ENCODE measurements at places on chromosomes 11 and 22.

DNA sequence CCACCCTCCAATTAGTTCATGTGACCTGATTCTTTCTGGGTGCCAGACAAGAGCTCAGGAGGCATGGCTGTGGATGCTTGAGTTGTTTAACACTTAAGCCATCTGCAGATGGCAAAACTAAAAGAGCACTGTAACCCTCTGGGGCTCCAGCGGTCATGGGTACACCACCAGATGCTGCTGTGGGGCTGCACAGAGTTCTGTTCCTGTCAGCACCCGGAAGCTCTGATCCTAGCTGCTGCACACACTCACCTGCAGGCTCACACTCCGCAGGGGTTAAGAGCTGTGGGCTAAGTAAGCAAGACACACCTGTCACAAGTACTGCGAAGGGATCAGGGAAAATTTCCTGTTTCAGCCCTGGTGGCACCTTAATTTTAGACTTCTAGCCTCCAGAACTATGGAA is 307.8 kb downstream of the C11orf87 start:
- DNase-seq = no peak

- peak; percentile 43 for DNase-seq
Measured at GRCh38 chr22:38513063-38513462, 7.0 kb upstream of the DDX17 start.

DNA sequence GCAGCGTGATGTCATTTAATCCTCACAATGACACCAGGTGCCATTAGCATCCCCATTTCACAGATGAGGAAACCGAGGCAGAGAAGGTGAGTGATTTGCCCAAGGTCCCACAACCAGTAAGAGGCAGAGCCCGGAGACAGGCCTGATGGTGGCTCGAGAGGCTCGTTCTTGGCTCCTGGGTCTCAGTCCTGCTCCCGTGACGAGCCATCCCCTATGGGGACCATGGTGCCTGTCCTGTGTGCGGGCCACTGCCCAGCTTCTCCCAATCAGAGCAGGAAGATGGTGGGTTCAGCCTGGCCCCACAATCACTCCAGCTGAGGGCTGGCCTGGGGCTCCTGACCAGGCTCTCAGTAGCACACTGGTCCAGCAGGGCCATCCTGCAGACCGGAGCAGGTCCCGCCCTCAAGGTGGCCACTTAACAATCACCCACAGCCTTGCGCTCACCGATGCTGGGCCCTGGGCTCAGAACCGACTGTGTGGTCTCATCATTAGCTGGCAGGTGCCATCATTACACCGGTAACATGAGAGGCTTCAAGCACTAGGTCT is 3.6 kb downstream of the ALDH3B1 start:
- no peak for DNase-seq

GRCh38 chr11:92457250-92457649 is 232.6 kb downstream of the FAT3 start:
- DNase-seq = no peak

DNA sequence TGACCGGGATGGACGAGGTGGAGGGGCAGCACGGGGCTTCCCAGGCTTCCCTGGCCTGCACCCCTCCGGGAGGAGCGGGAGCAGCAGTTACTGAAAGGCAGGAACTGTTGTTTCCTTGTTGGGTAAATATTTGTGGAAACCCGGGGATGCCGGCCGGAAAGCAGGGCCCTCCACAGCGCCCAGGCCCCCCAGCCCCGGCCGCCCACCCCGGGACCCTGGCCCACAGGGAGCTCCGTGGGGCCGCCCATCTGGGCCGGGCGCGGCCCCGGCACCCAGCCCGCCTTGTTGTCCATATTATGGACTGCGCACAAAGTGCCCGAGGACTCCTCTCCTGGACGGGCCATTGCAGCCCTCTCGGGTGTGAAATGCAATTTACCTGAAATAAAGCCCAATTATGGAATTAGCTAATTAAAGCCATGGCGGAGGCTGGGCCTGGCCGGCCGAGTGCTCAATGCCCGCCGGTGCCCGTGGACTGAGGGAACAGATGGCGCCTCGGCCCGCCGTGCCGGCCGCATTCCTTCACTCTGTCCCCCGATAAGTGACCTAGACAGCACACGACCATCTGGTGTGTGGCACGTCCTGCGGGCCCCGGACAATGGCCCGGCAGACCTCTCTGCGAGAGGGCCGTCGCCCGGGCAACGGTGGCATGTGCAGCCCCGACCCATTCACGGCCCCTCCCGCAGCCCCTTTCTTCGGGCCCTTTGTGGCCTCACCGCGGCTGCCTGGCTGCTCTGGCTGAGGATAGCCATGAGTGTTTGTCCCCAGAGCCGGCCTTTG is 35.4 kb downstream of the CDKN1C start:
- no peak for DNase-seq
